Activated naive CD4-positive, alpha-beta T cell treated with anti-CD3 and anti-CD28 coated beads, Interleukin-2, amount 50 U/mL, for 72 hours (primary cell): ENCODE measurements at places on chromosomes 13 and 19. TPM values are rescaled to one million over a fixed set of nuclear protein-coding genes. Genes with fewer than 3 reads are reported as not detected.

DNA sequence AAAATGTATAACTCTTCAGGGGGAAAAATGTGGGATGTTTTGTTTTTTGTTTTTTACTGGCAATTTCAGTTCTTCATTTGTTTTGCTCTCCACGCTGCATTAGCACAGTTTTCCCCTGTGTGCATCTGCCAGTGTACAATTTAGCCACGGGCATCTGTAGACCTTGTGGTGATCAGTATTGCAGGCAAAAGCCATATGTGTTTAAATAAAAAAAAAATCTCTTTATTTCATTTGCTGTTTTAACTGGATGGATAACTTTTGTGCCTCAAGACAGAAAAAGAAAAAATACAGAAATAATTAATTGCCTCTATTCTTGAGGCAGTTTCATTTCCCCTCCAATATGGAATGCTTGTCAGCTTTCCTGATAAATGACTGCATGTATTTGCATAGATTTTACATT is 7.9 kb upstream of the MAB21L1 start:
- no peak for DNase-seq

GRCh38 chr13:33299626-33300025 is 14.1 kb upstream of the STARD13 start:
- no peak for DNase-seq

- no peak for DNase-seq
Measured at GRCh38 chr19:35141837-35142605, 1.0 kb upstream of the FXYD7 start.

GRCh38 chr13:46183018-46183946 is 1.3 kb upstream of the LCP1 start:
- no peak for DNase-seq

- no peak for DNase-seq
Measured at GRCh38 chr13:44331446-44331845, 42.2 kb upstream of the SERP2 start.

DNA sequence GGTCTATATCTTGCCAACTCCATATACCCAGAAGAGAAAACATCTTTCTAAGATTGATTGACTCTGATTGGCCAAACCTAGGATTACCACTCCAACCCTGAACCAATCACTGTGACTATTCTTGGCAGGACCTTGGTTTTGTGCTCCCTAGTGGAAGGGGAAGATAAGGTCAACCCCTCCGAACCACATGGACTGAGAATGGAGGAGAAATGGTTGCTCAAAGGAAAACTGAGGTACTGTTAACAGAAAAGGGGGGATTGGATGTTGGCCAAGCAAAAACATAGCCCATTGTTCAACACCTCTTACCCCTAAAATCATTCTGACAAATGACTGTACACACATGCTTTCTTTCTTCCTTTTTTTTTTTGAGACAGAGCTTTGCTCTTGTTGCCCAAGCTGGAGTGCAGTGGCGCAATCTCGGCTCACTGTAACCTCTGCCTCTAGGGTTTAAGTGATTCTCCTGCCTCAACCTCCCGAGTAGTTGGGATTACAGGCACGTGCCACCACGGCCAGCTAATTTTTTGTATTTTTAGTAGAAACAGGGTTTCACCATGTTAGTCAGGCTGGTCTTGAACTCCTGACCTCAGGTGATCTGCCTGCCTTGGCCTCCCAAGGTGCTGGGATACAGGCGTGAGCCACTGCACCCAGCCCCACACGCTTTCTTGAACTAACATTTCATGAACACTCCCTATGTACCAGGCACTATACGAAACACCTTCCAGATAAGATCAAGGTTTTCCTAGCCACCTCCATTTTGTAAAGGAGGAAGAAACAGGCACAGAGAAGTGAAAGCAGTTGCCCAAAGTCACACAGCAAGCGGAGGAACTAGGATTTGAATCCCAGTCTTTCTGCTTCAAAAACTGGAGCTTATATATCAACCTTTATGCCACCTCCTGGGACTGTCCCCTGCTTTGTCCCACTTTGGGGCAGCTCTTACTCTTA is 6.5 kb downstream of the MEIOSIN start:
- no peak for DNase-seq

ZNF69 gene
- total RNA-seq = 1.9 TPM

ZNF506 gene
- total RNA-seq = 31.7 TPM

DNA sequence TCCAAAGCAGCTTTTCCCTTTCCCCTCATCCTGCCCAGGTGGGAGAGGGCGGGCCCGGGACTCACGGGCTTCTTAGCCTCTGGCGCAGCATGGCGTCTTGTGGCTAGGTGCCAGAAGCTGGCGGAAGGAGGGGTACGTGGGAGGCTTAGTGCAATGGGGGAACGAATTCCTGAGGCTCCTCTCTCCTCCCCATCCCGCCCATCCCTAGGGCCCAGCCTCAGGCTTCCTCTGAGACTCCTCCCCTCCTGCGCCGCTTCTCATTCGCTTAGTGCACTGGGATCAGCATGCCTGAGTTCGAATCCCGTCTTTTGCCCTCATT is 297.8 kb downstream of the ZNF536 start:
- no peak for DNase-seq

GRCh38 chr19:14346279-14346678 is 35.0 kb upstream of the ADGRE5 start:
- DNase-seq = no peak

GRCh38 chr13:44128552-44129001 is 245.0 kb upstream of the SERP2 start:
- DNase-seq = no peak

DNA sequence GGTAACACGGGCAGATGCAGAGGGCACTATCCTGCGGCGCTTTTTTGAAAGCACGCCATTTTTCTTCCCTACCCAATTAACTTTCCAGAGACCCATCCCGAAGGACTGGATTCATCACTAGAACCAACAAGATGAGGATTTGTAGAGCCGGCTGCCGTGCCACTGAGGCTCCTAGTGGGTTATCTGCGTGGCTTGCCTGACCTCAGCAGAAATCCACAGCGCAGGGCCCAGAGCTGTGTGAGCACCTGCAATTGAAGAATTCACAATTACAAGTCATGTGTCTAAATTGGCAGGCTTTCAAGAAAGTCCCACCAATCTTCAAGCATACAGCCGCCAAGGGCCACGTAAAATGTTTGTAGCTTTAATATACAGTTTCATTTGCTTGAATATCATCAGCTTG is 75.5 kb downstream of the ALOX5AP start:
- DNase-seq = no peak

DNA sequence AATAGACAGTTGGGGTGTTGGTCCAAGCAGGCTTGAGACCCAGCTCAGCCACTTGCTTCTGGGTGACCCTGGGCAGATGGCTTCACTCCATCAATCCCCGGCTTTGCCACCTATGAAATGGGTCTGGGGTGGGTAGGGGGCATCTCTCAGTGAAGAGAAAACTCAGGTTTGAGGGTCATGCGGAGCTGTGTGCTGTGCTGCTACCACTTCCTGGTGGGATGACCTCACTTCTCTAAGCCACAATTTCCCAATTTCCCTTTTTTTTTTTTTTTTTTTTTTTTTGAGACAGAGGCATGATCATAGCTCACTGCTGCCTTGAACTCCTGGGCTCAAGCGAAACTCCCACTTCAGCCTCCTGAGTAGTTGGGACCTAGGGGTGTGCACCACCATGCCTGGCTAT is 4.6 kb upstream of the PLAUR start:
- DNase-seq = no peak
